ENCODE measurements at places on chromosomes 6 and 20.

- DNase-seq: peak; percentile 67
Measured at GRCh38 chr6:169722362-169723199, 1.7 kb downstream of the PHF10 start.

GRCh38 chr20:57449398-57450354, 58.5 kb downstream of the RBM38 start:
- no peak for DNase-seq

DNA sequence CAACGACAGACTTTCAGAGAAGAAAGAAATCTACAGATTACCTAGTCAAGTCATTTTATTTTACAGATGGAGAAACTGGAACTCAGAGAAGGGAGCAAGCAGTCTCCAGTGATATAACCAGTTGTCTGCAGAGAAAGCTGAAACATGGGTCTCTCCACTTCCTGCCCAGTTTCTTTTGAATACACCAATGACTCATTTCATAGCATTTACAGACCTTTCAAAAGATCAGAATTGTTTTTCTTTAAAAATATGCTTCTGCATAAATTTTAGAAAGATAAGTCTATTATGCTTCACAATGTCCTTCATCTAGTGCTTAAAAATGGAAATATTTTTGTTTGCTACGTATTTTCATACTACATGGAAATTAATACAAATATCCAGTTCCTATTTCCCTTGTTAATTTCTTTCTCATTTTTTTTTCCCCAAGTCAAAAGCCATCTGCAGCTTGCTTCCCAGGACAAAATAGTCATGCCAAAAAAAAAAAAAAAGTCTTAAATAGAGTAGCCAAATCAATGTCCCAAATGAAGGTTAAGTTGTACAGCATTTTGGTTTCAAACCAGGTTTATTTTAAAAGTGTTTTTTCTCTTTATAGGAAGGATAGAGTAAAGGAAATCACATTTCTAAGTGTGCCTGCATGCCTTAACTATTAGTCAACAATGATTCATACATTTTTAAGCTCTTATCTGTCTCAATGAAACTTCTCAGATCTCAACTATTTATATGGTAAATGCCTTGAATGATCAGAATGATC, 36.9 kb downstream of the ARHGAP18 start:
- DNase-seq: peak; percentile 56

- DNase-seq: no peak
Measured at GRCh38 chr6:111598181-111598580, 7.5 kb downstream of the TRAF3IP2 start.

- DNase-seq: no peak
Measured at GRCh38 chr6:44062771-44063560, 64.3 kb downstream of the MRPL14 start.

DNA sequence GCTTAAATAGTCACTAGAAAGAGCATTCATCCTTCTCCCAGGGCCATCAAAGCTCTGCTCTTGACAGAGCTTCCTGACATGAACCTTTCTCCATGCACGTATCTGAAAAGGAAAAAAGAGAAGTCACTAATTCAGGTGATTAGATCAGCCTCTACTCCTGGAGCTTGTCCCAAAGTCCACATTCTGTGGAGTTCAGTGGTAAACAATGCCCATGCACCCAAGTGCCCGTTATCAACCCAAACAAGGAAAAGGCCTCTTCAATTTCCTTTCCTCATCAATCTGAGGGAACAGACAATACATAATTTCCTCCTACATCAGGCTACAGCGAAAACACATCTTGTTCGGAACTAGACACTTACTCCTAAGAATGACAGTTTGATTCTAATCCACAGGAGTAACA, 129.2 kb upstream of the PCSK2 start:
- no peak for DNase-seq

DNA sequence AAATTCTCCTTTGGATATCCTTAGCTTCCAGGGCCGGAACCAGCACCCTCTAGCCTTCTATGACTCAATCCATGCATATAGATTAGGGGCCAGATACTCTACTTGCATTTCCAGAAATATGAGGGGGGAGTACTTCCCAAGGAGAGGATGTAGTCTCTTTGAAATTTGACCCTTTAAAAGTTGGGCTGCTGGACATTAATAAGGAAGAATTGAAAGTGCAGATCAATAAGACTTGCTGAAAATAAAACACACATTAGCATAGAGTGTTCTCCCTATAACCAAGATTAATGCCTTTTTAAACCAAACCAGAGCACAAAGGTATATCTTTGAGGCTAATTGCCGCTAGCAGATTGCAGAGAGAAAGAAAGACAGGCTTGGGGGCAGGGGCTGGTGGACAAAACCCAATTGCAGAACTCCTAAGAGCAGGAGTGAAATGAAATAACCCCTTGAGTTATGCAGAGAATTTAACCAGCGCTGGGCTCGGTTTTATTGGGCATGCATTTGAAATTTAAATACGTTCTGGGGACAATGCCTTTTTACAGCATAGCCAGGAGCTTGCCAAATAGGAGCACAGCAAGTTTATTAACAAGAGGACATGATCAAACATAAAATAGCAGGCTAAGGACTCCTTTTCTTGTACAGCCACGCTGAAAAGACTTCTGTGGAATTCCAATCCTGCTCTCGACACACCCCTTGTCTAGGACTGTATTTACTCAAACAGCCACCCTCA, 108.2 kb upstream of the SALL4 start:
- DNase-seq: peak; percentile 64

- no peak for DNase-seq
Measured at GRCh38 chr20:47099825-47100441, 205.3 kb downstream of the EYA2 start.

DNA sequence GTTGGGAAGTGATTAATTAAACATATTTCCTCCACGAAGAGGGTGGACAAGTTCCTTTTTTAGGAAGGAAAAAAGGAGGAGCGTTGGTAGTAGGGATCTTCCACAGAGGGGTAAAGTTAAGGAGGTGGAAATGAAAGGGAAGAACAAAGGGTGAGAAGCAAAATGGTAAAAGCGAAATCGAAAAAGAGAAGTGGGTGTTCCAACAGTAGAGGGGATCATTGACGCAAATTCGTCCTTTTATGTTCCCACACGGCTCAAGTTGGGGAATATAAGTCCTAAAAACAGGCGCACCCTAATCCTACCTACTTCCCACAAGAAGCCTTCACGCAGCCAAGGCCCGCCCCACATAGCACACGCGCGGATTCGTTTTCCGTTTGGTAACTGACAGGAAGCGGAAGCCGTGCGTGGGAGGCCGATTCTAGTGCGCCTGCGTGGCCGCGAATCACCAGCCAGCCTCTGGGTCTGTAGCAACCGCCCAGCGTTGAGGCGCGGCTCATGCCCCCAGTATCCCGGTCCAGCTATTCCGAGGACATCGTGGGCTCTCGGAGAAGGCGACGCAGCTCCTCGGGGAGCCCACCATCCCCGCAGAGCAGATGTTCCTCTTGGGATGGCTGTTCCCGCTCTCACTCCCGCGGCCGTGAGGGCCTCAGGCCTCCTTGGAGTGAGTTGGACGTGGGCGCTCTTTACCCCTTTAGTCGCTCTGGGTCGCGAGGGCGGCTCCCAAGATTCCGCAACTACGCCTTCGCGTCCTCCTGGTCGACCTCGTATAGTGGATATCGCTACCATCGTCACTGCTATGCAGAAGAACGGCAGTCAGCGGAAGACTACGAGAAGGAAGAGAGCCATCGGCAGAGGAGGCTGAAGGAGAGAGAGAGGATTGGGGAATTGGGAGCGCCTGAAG, at the start of gene NKAPL:
Gene NKAPL (plus strand): TSS at position 421 of the 901 bp plus-strand sequence. CDS start 75 bp downstream, at position 496.
- no peak for DNase-seq

DNA sequence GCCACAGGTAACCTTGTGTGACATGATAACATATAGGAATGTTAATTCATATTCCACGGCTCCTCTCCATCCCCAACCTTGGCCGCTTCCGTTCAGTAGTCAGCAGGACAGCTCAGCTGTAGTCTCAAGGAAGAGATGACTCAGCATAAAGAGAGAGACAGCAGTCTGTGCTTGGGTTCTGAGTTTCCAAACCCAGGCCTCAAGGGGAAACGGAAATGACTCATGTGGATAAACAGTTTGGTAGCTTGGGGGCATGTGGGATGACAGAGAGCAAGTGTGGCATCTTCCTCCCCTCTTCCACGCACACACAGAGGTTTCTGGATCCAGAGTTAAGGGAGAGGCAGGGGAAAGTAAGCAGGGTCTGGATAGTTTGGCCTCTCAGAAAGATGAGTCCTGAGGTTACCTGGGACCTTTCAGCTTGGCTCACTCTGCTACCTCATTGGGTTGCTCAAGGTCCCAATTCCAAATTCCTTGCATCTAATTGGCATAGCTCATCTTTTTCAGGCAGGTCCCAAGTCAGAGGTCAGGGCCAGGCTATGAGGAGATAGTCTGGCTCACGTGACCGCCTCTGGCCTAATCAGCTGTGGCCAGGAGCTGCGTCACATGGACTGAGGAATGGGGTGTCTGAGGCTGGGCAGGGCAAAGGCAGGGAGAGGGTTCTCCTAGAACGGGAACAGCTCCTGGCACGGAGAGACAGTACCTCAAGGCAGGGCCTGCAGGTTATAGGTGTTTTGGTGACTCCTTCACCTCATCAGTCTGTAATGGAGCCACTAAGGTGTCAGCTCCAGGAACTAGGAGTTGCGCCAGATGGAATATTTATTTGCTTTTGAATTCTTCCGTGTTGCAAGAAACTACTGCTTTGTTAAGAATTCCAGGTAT, 36.5 kb upstream of the MLN start:
- DNase-seq: peak; percentile 78

GRCh38 chr6:164554700-164555476, 754.5 kb downstream of the C6orf118 start:
- no peak for DNase-seq

- no peak for DNase-seq
Measured at GRCh38 chr20:6074145-6074561, 20.3 kb upstream of the LRRN4 start.

- DNase-seq: no peak
Measured at GRCh38 chr20:18815194-18815942, 1.8 kb downstream of the SCP2D1 start.

GRCh38 chr20:37500311-37500710, 20.7 kb upstream of the NNAT start:
- no peak for DNase-seq

DNA sequence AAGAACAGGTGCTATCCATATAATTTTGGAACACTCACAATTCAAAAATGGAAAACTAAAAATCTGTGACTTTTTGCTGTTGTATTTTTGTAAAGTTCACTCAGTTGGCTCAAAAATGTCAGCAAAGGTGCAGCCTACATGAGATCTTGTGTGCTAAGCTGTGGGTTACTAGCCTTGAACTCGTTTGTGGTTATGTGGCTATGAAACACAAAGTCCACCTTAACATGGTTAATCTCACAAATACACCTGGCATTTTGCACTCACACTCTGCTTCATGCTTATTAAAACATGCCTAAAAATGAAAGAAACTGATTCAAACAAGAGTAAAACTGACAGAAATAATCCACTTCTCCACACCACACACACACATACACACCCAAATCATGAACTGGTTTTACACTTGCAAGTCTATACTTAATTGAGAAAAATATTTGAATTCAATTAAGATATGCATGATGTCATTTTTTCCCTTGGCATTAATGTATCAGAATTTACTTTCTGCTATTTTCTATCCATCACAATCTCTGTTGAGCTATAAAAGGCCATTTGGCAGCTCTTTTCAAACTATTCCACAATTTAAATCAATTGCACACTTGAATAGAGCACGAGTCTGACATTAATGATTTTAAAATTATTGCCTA, 22.9 kb upstream of the TMEM30A start:
- DNase-seq: no peak

DNA sequence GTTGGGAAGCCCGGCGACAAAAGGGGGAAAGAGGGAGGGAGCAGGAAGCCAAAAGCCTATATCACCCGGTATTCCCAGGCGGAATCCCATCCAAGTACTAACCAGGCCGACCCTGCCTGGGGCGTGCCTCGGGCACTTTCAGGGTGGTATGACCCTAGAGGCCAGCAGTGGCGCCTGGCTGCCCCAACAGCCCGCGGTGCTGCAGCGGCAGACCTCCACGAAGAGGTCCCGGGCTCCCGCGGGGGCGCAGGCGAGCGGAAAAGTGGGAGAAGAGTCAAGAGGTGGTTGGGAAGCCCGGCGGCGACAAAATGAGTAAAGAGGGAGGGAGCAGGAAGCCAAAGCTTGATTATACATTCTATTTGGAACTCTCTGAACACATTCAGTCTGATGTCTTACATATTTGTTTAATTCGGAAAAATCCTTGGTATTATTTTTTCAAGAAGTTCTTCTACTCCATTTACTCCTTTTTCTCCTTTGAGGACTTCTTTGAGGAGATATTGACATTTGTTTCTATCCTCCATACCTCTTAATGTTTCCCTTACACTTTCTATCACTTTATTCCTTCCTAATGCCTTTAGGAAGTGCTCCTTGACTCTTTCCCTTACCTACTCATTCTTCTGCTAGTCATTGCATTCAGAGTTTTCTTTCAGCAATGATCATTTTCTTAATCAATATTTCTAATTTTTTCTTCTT, 11.5 kb downstream of the TREML4 start:
- no peak for DNase-seq

GRCh38 chr6:40247516-40248115, 313.4 kb upstream of the MOCS1 start:
- no peak for DNase-seq

- no peak for DNase-seq
Measured at GRCh38 chr20:63735859-63736718, at the start of gene LIME1. Gene LIME1, plus strand, starts transcription at chr20:63736664. Its CDS starts 886 bp downstream, at chr20:63737550.

DNA sequence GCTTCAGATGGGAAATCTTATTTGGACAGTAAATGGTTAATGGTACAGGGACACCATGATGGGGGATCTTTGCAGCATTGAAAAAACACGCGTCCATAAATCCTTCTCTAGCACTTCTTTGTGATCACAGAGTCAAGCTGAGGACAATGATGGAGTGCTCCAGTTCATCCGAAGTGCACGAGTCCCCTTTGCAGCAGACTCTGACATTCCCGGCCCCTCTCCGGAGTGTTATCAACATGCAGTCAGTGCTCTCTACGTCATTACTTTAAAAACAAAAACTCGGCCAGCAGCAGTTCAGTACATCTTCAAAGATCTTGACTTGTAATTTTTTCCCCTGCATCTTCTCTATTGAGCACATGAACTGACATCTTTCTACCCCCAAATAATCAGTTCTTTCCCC, 185.5 kb upstream of the AKAP12 start:
- no peak for DNase-seq

DNA sequence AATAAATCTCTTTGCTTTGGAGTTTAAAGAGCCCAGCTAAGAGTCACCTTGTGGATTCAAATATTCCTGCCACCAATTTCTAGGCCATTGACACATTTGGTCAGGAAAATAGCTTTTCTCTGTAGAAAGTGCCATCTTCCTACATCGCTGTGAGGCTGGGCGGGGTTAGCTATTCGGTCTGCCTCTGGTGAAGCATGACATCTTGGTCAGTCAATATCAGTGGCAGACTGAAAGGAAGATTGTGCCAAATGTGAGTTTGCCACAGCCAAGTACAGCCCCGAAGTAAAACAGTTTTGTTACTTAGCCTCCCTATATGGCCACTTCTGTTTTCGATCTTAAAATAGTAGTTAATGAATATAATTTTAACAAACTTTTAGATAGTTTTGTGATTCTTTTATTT, 65.5 kb upstream of the FABP7 start:
- no peak for DNase-seq

GRCh38 chr20:25294459-25295385, 46.8 kb downstream of the PYGB start:
- no peak for DNase-seq

- no peak for DNase-seq
Measured at GRCh38 chr6:84425971-84426705, 198.7 kb upstream of the CEP162 start.

GRCh38 chr6:6225885-6226529, 94.5 kb downstream of the F13A1 start:
- no peak for DNase-seq

All from astrocyte of the cerebellum (primary cell).